ENCODE measurements at places on chromosomes 11 and 22. TPM values are rescaled to one million over a fixed set of nuclear protein-coding genes. Genes with fewer than 3 reads are reported as not detected.
A peak's percentile ranks its signal among the peaks of the same experiment; 100 is the strongest.

DNA sequence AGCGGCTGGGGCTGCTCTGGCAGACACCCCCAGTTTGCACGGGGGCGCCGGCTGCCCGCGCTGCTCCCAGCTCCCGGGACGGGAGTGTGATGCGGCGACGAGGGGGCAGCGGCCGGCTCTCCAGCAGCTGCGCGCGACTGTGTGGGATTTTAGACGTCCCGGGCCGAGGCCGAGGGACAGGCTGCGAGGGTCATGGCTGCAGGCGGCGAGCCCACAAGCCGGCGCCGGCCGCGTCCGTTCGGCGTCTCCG lies 159 bp downstream of the FZD4 start:
- no peak for DNase-seq

The PRR33 gene
- not detected for total RNA-seq

GRCh38 chr22:43310798-43311197 lies 32.4 kb downstream of the SCUBE1 start:
- DNase-seq: no peak

GRCh38 chr11:110298301-110298765 lies 1.9 kb upstream of the RDX start:
- peak; percentile 59 for DNase-seq

GRCh38 chr11:119108146-119108856 lies 1.2 kb downstream of the C2CD2L start:
- peak; percentile 48 for DNase-seq

GRCh38 chr11:92702805-92703448 lies 266.5 kb upstream of the MTNR1B start:
- DNase-seq: peak; percentile 21

- DNase-seq: no peak
Observed at GRCh38 chr11:114059278-114059983, at the start of gene ZBTB16. ZBTB16 (plus strand) TSS chr11:114059711; CDS start chr11:114063301, 3,590 bp downstream.

DNA sequence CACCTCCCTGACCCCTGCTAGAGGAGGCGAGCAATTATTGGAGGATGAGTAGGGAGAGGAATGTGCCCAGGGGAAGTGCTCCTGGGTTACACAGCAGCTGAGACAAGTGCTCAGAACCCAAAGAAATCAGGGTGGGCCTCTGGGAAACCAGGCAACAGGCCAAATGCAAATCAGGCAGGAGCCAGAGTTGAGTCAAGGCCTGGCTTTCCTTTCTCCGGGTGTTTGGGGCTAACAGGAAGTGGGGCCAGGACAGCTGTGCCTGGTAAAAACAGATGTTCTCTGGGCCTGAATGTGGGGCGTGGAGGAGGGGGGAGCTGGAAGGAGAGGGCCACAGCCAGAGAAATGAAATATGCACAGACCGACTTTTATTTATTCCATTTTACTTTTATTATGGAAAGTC lies 22.0 kb downstream of the MFNG start:
- peak; percentile 45 for DNase-seq
